ENCODE measurements at places on chromosomes 13 and 19.

DNA sequence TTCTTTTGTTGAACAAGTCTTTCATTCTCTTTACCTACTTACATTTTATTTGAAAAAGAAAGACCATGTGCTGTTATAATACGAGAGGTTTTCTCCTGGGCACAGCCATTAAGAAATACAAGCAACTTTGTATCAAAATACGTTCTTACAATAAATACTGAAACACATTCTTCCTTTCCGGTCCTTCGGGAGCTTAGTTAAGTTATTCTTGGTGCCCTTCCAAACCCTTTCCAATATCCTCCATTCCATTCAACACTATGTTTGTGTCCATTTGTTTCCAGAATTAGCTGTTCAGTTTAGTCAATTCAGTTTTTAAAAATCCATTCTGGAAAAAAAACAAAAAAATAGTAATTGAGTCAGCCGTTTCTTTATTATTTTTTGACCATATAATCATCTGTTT lies 746.8 kb upstream of the SLC10A2 start:
- no peak for DNase-seq

DNA sequence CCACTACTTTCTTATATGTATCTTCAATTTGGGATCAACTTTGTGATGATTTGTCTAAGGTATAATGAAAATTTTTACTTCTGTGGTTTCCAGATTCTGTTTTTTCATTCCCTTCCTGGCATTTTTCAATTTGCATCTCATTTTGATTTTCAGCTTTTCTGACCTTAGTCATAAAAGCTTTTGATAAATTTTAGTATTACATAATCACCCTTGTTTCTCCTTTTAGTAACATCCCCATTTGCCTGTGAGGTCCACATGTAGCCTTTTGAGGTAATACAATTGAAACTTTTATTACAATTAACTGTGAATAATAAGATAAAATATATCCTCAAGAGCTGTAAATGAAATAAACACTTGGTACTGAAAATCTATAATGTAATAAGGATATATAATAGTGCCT lies 31.2 kb downstream of the LACC1 start:
- no peak for DNase-seq

DNA sequence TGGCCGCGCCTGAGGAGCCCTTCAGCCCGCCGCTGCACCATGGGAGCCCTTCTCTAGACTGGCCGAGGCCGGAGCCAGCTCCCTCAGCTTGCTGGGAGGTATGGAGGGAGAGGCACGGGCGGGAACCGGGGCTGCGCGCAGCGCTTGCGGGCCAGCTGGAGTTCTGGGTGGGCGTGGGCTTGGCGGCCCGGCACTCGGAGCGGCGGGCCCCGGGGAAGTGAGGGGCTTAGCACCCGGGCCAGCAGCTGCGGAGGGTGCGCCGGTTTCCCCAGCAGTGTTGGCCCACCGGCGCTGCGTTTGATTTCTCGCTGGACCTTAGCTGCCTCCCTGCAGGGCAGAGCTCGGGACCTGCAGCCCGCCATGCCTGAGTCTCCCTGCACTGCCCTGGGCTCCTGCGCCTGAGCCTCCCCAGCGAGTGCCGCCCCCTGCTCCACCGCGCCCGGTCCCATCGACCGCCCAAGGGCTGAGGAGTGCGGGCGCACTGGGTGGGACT lies 1890.0 kb upstream of the PCDH20 start:
- no peak for DNase-seq

DNA sequence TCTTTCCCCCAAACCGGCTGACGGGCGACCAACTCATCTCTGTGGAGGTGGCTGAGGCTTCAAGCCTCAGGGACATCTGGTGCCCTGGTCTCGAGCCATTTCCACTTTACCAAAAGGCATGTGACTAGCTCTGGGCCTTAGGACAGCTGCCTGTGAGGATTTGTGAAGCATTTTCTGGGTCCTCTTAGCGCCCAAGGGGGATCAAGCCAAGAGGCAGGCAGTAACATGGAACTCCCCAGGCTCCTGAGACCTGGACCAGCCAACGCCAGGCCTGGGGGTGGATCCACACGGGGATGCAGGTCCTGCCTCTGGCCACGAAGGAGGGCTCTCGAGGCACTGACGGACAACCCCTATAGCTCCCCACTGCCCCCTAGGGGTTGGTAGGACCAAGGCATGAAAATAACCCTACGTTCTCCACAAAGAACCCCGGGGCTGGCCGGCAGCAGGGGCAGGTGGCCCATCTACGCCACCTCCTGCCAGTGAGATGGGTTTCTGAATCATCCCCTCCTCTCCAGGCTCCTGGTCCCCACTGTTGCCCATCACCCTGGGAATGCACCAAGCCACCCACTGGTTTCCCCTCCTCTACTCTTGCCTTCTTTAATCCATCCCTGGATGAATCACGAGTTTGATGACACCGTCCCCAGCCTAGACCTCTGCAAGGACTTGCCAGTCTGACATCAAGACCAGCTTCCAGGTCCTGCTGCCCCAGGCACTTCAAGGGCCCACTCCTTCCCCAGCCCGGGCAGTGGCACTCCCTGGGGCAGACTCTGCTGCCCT lies 7.0 kb upstream of the MYDGF start:
- no peak for DNase-seq

DNA sequence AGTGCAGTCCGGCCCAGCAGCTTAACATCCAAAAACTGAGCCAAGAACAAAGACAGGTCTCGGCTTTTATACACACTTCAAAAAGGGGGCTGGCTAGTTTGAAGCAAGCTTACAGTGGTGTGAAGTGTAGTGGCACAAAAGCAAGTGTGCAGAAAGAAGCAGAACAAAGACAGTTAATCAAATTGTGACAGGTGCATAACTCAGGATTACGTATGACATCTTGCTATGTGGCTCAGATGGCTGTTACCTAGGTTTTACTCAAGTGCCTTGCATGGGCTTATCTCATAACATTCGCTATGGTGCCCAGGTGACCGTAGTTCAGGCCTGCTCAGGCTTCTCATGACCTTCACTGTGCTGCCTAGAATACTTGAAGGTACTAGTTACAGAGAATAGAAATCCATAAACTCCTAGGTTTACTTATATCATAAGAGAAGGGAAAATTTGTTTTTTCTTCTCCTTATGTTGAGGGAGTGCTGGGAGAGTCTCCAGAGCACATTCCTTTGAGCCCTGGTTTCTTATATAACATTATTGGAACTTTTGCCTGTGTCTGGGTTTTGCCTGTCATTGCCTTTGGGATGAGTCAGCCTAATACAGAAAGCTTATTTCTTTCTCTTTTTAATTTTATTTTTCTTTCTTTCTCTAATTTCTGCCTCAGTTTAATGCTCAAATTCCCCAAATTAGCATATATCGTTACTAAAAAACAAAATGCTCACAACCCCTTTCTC lies 1629.1 kb upstream of the PCDH20 start:
- no peak for DNase-seq

DNA sequence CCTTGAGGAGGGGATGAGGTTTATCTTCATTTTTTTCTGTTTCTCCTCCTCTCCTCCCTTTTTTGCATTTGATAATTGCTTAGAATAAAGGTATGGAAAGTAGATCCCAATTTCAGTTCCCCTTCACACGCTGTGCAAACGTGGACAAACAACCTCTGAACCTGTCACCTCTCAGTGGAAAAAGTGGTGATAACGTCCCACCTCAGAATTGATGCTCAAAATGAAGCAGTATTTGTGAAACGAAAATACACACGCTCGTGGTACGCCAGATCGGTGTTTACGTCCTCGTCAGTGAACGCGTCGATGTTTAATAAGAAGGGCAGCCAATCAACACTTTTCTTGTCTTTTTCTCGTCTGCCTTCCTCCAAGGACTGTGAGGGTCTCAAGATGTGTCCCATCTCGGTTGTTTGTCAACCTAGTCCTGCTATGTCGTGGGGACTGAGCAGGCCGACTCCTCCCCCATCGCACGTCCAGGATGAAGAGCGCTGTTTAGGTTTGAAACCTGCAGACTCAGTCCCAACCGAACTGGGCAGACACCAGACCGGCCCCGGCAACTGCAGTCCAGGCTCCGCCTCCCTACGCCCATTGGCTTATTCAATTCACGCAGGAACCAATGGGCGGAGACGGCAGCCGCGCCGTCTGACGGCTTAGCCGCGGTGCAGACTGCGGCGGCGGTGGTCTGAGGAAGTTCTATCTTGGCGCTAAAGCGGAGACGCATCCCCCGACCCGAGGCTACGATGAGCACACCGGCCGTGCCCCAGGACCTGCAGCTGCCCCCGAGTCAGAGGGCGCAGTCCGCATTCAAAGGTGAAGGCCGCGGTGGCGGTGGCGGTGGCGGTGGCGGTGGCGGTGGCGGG lies at the start of gene CKAP2:
Gene CKAP2, plus strand, starts transcription at position 659 of the 857 bp plus-strand sequence. Its CDS starts 79 bp downstream, at position 738.
- peak; percentile 94 for DNase-seq

- no peak for DNase-seq
Observed at GRCh38 chr13:45575830-45576180, 39.7 kb downstream of the ERICH6B start.

GRCh38 chr19:47176071-47176626 lies 45.5 kb downstream of the SAE1 start:
- DNase-seq, result no peak

GRCh38 chr19:12689012-12689411 lies 1.2 kb downstream of the GNG14 start:
- no peak for DNase-seq

- DNase-seq, result no peak
Observed at GRCh38 chr13:110317093-110317492, 10.0 kb downstream of the COL4A2 start.

GRCh38 chr13:67791047-67791446 lies 560.9 kb upstream of the PCDH9 start:
- no peak for DNase-seq

- DNase-seq, result no peak
Observed at GRCh38 chr13:107203146-107203847, 635.4 kb upstream of the ARGLU1 start.

DNA sequence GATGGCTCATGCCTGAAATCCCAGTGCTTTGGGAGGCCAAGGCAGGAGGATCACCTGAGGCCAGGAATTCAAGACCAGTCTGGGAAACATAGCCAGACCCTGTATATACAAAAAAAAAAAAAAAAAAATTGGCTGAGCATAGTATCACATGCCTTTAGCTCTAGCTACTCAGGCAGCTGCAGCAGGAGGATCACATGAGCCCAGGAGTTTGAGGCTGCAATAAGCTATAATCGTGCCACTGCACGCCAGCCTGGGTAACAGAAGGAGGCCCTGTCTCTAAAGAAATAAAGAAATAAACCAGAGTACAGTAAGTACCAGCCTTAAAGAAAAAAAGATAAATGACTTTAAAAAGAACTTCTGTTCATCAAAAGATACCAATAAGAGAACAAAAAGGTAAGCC lies 52.9 kb downstream of the FAM124A start:
- no peak for DNase-seq

All from central memory CD8-positive, alpha-beta T cell (primary cell).